Astrocyte (in vitro differentiated cells and primary cell): ENCODE measurements at places on chromosomes 13 and 19.

- DNase-seq: no peak
These were observed 23.4 kb upstream of the IGFL1 start for GRCh38 chr19:46206176-46206575.

- DNase-seq: no peak
These were observed 31.3 kb downstream of the LTBP4 start for GRCh38 chr19:40632311-40633036.

- peak; percentile 49 for DNase-seq
These were observed 1.7 kb downstream of the DPY19L3 start for GRCh38 chr19:32407004-32407992.

DNA sequence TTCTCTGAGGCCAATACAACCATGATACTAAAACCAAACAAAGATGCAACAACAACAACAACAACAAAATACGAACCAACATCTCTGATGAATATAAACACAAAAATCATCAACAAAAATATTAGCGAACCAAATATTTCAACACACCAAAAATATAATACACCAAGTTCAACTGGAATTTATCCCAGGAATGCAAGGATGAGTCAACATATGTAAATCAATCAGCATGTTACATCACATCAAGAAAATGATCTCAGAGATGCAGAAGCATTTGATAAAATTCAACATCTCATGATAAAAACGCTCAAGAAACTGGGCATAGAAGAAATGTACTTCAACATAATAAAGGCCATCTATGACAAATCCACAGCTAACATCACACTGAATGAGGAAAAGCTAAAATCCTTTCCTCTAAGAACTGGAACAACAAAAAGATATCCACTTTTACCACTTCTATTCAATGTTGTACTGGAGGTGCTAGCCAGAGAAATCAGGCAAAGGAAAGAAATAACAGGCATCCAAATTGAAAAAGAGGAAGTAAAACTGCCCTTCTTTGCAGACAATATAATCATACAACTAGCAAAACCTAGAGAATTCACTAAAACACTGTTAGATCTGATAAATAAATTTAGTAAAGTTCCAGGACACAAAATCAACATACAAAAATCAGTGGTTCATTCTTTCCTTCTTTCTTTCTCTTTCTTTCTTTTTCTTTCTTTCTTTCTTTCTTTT is 2448.7 kb upstream of the PCDH20 start:
- peak; percentile 2 for DNase-seq

GRCh38 chr19:51339687-51340656 is 2.0 kb downstream of the VSIG10L start:
- DNase-seq: peak; percentile 86

DNA sequence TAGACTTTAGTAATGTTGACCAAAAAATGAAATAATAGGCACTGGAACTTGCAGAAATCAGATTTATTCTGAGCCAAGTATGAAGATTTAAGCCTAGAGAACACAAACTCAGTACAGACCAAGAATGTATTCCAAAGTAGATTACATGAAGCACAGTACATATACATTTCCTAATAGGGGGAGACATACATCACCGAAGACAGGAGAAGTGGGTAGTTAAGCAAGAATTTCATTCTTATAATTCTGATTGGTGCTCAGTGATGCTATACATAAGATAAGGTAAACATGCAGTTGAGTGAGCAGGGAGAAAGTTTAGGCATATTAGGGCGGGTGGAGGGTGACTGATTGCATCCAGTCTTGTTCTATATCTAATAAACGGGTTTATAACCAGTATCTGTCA is 2218.8 kb downstream of the PCDH9 start:
- DNase-seq: no peak

- no peak for DNase-seq
These were observed 47.7 kb upstream of the RGCC start for GRCh38 chr13:41409611-41410010.

DNA sequence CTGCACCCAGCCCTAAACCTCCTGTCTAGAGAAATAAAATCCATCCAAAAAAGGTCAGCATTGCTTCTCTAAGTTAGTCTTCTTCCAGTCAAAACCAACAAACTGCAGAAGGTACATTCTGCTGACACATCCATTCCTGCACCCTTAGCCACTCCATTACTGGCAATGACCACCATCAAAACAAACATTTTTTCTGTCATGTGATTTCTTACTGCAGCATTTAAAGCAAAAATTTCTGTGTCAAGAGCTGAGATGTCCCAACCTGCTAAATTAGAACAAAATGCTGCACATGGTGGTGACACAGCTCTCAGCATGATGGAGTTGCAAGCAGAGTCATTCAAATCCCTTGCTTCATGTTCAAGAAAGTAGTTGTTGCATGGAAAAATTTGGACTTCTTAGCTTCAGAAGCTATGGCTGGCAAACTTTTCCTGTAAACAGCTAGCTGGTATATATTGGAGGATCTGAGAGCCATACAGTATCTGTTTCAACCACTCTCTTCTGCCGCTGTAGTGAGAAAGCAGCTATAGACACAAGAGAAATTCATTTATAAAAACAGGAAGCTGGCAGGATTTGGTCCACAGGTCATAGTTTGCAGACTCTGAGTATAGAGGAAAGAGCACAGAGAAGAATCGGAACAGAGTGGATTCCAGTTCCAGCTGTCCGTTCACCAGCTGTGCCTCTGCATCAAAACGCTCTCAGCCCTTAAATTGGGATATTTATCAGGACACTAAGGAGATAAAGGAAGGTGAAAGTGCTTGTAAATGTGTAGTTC is 17.4 kb downstream of the RUBCNL start:
- DNase-seq: peak; percentile 74

DNA sequence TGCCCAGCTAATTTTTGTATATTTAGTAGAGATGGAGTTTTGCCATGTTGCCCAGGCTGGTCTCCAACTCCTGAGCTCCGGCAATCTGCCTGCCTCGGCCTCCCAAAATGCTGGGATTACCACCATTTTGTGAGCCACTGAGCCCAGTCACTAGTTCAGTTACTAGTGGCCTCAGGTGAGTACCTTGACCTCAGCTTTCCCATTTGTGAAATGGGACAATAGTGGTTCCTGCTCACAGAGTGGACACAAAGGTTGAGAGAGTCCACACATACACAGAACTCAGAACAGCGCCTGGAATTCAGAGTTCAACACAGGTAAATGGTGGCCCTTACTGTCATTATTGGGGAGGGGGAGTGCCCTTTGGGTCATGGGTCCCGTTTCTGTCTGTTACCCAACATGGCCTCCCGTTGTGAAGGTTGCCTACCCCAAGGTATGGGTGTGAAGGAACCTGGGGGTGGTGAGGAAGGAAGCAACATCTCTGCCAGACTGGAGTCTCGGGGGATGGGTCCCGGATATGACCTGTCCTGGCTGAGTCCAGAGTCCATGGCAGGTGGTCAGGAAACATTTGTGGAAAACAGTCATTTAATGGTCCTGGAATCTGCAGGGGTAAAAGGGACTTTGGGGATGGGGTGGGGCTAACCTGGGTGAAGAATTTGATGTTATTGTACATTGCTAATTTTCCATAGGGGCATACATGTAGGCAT is 11.7 kb upstream of the IRGC start:
- no peak for DNase-seq

DNA sequence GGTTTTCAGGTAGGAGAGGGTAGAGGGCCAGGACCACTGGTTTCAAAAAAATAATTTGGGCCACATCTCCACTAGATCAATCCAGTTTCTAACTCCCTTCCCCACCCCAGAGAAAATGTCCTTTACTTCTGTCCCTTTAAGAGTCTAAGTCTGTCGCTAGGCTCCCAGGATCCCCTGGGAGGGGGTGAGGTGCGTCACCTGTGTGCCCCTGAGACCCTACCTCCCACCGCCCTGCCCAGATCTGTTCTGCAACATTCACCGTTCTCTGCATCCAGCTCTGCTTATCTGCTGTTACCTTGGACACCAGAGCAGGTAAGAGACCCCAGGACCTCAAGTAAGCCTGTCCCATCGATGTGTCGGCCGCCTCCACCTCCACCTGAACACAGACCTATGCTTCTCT is at the start of gene GFY:
GFY (plus strand) TSS at position 211 of the 400 bp plus-strand sequence. CDS start 1,043 bp downstream, outside the sequence.
- no peak for DNase-seq

GRCh38 chr13:60869941-60870613 is 473.1 kb downstream of the TDRD3 start:
- DNase-seq: no peak

GRCh38 chr13:46315491-46316075 is 71.5 kb downstream of the RUBCNL start:
- no peak for DNase-seq

DNA sequence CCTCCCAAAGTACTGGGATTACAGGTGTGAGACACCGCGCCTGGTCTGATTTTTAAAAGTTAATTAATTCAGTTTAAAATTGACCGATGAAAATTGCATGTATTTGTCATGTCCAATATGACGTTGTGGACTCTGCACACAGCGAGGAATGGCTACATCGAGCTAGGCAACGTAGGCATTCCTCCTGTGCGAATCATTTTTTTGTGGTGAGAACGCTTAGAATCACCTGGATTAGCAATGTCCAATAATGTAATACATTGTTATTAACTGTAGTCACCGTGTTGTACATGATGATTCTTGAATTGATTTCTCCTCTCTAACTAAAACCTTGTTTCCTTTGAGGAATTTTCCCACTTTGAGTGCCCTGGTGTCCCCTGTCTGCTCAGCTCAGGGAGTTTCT is 3.4 kb downstream of the LAIR2 start:
- no peak for DNase-seq

DNA sequence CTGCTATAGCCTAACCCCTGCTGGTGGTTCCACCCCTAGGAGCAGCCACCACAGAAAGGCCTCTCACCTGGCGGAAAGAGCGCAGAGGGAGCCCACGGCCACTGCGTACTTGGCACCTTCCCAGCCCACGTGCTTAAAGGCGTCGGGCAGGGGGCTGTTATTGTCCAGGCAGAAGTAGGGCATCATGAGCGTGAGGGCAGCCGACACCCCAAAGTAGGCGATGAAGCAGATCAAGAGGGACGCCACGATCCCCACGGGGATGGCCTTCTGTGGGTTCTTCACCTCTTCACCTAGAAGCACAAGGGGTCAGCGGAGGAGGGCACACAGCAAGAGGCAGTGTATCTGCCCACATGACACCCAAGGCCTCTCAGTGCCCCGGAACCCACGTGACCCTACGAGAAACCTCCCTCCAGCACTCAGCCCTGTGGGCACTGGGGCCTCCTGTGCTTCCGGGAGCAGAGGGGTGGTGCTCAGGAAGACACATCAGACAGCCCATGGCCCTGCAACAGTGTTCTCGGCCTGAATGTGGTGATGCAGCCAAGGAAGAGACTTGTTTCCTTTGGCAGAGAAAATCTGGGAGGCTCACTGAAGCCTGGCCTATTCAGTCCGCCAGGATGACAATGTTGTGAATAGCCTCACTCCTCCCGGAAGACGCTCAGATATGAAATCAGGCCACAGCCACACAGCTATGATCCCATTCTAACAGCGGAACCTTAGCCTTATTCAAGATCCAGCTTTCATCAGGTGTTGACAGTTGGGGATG is 72.1 kb downstream of the SLC7A1 start:
- DNase-seq: peak; percentile 66

GRCh38 chr13:114017028-114017630 is 43.3 kb upstream of the C13orf46 start:
- no peak for DNase-seq

DNA sequence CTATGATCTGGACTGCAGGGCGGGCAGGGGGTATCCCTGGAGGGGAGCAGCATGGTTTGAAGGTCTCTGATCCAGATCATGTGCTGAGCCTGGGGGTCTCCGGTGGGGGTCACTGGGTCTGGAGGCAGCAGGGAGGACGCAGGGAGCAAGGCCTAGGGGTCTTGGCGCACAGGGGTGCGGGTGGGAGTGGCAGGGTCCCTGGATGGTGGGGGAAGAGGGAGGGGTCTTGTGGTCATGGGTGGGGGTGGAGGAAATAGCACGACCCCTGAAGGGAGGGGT is 1.9 kb downstream of the BTBD2 start:
- DNase-seq: no peak

- peak; percentile 13 for DNase-seq
These were observed 1395.8 kb downstream of the SLITRK5 start for GRCh38 chr13:89066868-89067466.

DNA sequence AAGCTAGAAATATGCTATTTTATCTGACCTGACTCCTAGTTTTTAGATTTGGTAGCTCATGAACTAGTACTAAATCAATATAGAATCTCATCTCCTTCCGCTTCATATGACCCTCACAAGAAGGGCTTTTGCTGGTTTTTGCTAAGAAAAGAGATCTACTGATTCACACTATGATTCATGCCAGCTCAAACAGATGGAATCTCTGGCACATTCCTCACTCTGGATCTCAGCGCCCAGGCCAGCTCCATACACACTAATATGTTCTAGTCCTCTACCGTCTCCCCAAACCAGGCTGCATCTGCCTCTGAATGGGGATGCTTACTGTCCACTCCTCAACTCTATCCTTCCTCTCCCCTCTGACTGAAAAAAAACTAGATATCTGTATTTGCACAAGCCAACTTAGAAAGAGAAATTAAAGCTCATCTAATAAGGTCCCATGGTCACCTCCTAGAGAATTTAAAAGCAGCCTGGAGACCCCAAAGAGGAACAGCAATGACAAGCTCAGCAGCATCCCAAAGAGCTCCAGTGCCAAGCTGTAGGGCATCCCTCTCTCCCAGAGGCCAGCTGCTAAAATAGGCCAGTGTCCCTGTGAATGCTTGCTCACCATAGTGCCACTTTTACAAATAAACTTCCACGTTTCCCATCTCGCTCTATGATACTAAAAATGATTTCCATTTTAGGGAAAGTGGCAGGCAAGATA is 74.9 kb downstream of the LHFPL6 start:
- DNase-seq: peak; percentile 95

DNA sequence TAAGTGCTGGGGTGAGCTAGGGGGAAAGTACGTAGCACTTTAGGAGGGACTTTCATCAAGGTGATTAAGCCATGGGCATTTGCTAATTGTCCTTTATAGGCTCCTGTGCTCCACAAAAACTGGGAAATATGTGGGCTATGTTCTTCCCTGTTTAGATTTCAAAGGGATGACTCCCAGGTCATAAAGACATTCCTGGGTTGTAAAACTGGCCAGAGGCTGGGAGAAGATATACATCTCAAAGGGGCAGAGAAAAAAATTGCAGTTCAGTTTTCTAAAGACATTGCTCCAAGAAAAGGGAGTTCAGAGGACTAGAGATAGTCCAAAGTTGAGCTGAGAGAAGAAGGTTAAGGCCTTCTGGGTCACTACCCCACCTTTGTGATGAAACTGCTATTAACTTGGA is 204.8 kb downstream of the MYO16 start:
- DNase-seq: no peak

- DNase-seq: no peak
These were observed 25.6 kb downstream of the CARM1 start for GRCh38 chr19:10896851-10897526.

GRCh38 chr19:33894787-33895186 is 98.1 kb downstream of the KCTD15 start:
- no peak for DNase-seq

DNA sequence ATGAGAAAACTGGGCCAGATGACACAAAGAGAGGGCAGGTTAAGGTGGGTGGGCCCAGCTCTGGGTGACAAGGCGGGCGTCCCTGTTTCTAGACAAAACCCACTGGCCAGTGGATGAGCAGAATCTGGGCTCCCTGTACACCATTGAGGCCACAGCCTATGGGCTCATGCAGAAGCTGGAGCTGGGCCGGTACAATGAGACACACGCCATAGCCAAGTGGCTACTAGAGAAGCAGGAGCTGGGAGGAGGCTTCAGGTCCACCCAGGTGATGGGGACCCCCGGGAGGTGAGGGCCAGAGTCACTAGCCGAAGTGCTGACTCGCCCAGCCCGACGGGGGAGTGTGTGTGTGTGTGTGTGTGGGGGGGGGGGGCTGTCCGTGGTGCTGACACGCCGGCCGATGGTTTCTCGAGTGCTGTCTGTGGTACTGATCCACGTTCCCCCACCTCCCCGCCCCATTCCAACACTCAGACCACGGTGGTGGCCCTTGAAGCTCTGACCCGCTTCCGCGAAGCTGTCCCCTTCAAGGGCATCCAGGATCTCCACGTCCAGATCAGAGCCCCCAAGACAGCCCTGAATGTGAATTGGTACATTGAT is 24.3 kb upstream of the SHFL start:
- DNase-seq: no peak
